HepG2 (cell line): ENCODE measurements at places on chromosomes 5 and 9.

DNA sequence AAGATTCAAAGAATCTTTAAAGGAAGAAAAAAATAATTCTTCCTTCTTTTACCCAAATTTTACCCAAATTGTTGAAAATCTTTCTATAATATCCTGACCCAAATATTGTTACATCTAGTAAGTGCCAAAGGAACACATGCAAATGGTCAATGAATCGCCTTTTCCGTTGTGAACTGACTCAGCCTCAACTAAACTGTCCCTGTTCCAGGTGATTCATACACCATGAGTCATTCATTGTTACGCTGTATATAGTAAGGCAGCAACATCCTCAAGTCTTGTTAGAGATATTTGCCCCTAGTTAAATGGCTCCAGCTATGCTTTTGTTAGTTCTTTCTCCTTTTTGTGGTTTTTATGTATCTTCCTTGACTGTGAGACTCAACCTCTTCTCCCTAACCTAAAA is 9.7 kb downstream of the PTGER4 start:
- peak; percentile 33 for DNase-seq

GRCh38 chr5:121805911-121806310 is 45.8 kb upstream of the FTMT start:
- peak; percentile 1 for DNase-seq

- no peak for DNase-seq
Observed at GRCh38 chr9:89079391-89079790, 88.1 kb downstream of the S1PR3 start.

DNA sequence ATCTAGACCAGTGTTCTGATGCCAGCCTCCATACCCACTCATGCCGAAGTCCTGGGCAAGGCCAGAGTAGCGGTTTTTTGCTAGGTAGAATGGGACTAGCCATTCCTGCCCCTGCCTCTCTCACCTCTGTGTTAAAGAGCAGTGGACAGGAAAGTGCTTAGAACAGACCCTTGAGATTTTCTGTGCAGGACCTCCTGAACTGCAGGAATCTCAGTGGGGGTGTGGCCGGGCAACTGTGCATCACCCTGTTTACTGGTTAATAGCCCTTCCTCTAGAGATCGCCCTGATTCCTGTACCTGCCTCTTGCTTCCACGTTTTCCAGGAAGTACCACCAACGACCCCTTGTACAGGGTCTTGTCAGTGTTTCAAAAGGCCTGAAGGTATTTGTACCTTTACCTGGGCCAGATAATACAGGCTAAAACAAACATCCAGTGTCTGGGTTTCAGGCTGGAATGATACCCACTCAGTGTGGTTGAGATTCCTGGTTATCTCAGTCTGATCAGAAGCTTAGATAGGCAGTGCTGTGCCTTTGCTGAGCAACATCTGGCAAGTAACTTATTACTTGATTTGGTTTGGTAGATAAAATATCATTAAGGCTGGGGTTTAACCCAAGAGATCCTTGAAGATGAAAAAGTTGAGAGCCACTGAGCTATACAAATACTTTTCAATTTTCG is 65.9 kb downstream of the RGS3 start:
- no peak for DNase-seq

DNA sequence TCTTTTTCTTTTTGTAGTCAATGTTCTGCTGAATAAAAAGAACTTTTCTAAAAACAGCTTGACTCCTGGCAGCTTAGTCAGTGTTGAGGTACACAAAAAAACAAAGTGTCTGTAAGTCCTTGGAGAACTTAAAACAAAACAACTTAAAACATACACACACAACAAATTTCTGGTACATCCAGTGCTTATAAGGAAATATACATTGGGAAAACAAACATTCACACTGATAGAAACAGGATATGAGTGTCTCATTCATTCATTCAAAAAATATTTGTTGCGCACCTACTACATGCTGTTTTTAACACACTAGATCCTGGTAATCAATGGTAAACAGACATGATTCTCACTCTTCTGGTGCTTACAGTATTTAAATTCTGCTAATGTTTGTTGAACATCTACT is 27.4 kb upstream of the MEGF9 start:
- DNase-seq: no peak

- DNase-seq: peak; percentile 33
Observed at GRCh38 chr5:108661590-108662219, 86.0 kb upstream of the FER start.

DNA sequence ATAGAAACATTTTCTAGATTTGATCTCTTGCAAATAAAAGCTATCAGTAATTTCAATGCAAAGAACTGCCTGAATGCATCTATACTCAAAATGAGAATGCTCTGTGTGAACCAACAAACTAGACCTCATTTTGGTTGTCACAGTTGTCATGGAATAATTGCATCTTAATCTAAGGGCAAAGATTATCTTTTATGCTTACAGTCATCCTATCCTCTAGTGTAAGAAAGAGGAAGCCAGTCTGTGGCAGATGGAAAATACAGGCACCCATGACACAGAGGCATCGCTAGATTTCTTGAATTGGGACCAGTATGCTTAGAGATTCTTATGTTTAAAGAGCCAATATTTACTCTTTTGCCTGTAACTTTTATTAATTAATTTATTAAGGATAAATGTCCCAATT is 95.0 kb downstream of the MACIR start:
- no peak for DNase-seq

DNA sequence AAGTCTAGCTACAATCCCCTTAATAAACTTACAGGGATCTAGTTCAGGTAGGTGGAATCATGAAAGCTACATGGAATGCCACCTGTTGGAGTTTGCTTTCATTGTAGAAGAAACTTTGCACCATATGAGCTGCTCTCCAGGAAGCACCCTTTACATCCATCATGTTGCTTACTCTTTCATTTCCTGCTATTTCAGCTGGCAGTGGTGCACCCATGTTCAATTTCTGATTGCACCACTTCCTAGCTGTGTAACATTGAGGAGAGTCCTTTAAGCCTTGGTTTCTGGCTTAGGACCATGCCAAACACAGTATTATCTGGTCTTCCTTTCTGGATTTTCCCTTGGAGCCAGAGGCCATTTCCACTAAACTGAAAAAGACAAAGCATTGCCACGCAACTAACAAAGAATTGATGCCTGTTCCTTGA is 123.3 kb upstream of the SLC12A2 start:
- no peak for DNase-seq

DNA sequence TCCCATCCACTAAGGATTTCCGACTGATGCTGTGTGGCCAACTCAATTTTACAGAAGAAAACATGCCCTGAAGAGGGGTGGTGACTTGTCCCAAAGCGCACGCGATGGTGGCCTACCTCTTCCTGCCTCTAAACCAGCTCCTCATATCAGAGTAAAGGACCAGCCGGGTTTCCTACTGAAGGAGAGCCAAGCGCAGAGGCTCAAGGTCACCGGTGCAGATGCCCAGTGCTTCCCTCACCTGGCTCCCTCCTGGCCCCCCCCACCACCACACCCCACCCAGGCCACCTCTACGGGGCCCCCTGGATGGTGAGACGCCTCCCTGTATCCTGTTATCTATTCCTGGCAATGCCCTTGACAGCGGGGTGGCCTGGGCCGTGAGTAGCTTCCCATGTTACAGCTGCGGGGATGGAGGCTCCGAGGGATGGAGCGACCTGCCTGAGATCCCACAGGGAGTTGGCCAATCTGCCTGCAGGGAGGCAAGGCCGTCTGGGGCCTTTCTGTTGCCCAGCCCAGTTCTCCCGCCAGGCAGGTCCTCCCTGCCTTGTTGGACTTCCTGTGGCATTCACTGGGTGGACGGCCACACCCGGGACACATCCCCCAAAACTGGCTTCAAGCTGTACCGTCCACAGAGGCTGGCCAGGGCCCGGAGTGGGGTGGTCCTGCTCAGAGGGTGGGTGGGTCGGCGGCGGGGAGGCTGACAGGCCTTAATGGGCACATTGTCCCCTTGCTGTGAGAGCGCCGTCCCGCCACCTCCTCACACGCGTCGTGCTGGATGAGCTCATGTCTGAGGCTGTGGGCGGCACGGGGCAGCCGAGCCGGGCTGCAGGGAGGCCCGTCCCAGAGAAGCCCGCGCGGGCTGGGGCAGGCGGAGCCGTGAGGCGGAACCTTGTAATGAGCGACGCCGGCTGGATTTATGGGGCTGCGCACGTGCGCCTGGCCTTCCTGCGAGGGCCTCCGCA is 72.5 kb downstream of the MACROH2A1 start:
- no peak for DNase-seq
